H1 (cell line): ENCODE measurements at places on chromosomes 3 and 15. TPM values are rescaled to one million over a fixed set of nuclear protein-coding genes. Genes with fewer than 3 reads are reported as not detected.

CHRM5 gene
- total RNA-seq: not detected in 2 replicates

WNT5A gene
- total RNA-seq: 3.3 and 5.6 TPM in 2 replicates

TMEM212 gene
- not detected in 2 replicates for total RNA-seq

ARHGAP11A gene
- 112 TPM in 2 replicates for total RNA-seq

MUC4 gene
- 1.4 and 2.0 TPM in 2 replicates for total RNA-seq

ACP3 gene
- 1.2 and 2.4 TPM in 2 replicates for total RNA-seq

ITPKA gene
- 0.67 and 0.99 TPM in 2 replicates for total RNA-seq

SCAMP5 gene
- 51.8 and 55.4 TPM in 2 replicates for total RNA-seq

CPOX gene
- 27.0 and 29.2 TPM in 2 replicates for total RNA-seq

OR5K2 gene
- total RNA-seq: not detected in 2 replicates

PIGZ gene
- not detected in 2 replicates for total RNA-seq
